ENCODE measurements at places on chromosomes 16 and 17.
A peak's percentile ranks its signal among the peaks of the same experiment; 100 is the strongest.

DNA sequence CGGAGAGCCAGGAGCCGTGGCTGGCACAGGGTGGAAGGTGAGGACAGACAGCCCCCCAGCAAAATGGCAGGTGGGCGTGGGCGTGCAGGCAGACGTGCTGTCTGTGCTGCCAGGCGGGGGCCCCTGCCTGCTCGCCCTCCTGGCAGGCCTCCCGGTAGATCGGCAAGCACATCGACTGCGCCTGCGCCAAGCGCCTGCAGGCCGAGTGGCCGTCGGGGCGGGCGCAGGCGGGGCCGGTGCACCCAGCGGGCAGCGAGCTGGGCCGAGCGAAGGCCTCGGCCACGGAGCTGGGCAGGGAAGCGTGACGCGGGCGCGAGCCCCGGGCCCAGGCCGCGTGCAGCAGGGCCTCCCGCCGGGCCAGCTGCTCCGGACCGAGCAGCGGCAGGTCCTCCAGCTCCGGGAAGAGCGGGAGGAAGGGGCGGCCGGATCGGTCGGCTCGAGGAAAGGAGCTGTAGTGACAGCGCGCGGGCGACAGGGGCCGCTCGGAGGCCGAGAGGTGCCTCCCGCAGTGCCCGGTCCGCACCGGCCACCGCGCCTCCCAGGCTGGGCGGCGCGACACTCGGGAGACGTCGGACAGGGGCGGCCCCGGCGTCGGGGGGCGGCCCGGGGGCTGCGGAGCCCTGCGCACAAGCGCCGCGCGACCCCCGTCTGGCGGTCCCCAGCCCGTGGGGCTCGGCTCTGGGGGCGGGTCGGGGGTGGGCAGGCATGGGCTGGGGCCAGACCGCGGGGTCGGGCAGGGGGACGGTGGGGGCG is 16.9 kb downstream of the GRIN2C start:
- peak; percentile 26 for DNase-seq

- DNase-seq, result no peak
Measured at GRCh38 chr16:86156155-86156554, 257.2 kb downstream of the IRF8 start.

- DNase-seq, result no peak
Measured at GRCh38 chr16:67995423-67995822, 3.9 kb downstream of the DPEP2 start.

- no peak for DNase-seq
Measured at GRCh38 chr17:68580236-68580770, 20.9 kb downstream of the FAM20A start.

- no peak for DNase-seq
Measured at GRCh38 chr16:84557504-84557903, 53.0 kb upstream of the MEAK7 start.
